ENCODE measurements at places on chromosomes 4 and X.
A peak's percentile ranks its signal among the peaks of the same experiment; 100 is the strongest.

- no peak for DNase-seq
Measured at GRCh38 chr4:157582141-157582540, 361.6 kb downstream of the GRIA2 start.

- DNase-seq, result no peak
Measured at GRCh38 chrX:130836447-130836846, 66.6 kb downstream of the ENOX2 start.

GRCh38 chrX:84118315-84118714 lies 69.7 kb downstream of the RPS6KA6 start:
- DNase-seq, result no peak

GRCh38 chrX:118164138-118164537 lies 47.5 kb upstream of the KLHL13 start:
- no peak for DNase-seq

DNA sequence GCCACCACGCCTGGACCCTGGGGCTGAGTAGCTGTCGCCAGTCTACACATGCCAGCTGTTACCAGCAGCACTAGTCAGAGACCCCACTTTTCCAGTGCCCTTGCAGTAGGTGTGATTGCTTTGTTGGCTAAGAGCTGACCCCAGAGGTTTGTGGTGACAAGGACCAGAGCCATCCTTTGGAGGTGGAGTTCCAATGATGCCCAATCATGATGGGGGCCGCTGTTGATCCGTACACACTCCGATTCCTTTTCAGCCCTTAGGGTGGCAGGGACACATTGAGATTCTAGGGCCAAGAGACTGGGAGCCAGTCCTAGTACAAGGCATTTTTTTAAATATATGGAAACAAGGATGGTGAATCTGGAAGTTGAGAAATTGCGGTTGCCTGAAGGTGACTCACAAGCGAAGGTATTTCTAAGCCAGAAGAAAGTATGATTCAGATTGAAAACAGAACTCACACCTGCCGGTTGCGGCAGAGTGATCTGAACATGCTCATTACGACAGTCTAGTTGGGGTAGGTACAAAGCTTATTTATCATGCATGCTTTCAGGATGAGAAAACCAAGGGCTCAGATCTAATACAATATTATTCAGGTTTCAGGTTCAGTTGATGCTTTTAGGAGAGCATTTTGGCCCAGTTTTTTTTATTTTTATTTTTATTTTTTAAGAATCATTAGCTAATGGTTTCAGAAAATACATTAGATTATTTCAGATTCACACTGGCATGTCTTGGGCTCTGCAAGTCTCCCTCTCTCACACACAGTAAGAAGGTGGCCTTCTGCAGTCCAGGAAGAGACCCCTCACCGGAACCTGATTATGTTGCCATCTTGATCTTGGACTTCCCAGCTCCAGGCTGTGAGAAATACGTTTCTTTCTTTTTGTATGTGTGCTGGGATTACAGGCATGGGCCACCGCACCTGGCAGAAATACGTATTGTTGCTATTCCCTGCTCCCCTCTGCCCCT lies 43.4 kb downstream of the SHROOM2 start:
- no peak for DNase-seq

- DNase-seq, result peak; percentile 79
Measured at GRCh38 chrX:132488819-132489577, at the start of gene MBNL3. Gene MBNL3, minus strand, starts transcription at chrX:132489038. Its CDS starts 49,427 bp downstream, at chrX:132439611.

DNA sequence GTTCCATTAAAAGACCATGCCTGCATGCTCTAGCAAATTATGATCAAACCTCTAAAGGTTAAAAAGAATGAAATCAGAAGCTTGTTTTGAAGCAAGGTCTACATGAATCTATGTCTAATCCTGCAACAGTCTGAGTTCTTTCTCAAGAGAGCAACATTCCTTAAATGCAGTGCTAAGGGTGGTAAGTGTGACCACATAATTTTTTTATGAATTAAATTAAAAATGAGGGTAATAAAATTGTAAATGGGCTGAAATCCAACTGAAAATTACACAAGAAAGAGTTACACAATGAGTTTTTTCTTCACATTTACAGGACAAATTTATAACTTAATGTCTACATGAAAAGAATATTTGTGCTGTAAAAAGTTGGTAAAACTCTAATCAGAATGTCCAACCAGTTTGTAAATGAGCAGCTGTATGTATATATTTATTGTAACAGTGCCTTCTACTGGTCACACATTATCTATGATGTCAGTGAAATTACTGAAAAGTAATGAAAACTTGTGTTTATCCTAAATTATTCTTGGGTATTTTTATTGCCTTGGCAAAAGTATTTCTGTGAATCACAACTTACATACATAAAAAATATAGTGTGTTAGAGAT lies 336.3 kb upstream of the PITX2 start:
- no peak for DNase-seq

DNA sequence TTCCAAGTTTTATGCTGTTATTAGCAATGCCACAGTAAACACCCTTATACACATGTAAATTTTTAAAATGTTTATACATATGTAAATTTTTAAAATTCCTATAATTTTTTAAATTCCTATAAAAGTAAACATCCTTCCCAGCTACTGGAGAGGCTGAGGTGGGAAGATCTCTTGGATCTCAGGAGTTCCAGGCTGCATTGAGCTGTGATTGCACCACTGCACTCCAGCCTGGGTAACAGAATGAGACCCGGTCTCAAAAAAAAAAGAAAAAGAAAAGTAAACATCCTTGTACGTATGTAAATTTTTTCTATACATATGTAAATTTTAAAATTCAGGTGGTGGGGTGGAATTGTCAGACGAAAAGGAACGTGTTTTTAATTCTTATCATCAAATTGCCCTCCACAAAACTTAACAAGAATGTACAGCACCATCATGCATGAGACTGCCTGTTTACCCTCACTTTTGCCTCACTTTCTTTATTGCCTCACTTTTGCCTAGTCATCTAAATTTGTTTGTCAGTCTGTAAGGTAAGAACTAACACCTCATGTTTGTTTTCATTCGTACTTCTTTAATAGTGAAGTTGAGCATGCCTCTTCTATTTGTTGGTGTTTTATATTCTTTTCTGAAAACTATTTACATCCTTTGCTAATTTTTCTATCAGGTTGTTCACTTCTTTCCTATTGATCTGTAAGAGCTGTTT lies 8.0 kb downstream of the SLC7A3 start:
- DNase-seq, result no peak

- DNase-seq, result no peak
Measured at GRCh38 chrX:10350981-10351380, 194.2 kb downstream of the CLCN4 start.

Data from DMS153 (cell line).